ENCODE measurements at places on chromosomes 1 and 21.

DNA sequence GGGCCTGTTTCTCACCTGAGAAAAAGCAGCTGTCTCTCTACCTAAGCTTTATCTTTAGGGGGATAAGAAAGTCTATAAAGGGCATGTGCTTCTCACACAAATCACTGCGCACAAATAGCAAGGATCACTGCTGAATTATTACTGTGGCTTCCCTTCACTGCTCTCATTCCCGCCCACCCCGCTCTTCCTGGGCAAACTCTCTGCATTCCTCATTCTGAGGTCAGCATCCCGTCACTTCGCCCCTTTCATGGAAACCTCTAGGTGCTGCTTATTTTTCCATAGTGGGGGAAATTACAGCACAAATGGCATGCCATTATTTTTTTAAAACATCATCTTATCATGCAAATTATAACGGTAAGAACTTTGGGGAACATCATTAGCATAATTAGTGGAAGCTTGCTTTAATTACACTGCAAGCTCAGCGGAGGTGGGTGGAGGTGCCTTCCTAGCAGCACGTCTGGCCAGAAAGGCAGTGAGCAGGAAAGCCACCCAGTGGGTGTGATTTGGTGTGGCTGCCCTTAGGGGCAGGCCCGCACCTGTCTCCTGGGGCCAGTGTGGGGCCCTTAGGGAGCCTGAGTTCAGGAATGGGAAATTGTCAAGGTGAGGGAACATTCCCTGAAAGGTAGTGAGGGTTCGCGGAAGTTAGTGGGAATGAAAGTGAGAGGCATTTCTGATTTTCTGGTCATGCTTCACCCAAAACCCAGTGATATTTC lies 105.9 kb downstream of the LAMC2 start:
- DNase-seq: no peak

DNA sequence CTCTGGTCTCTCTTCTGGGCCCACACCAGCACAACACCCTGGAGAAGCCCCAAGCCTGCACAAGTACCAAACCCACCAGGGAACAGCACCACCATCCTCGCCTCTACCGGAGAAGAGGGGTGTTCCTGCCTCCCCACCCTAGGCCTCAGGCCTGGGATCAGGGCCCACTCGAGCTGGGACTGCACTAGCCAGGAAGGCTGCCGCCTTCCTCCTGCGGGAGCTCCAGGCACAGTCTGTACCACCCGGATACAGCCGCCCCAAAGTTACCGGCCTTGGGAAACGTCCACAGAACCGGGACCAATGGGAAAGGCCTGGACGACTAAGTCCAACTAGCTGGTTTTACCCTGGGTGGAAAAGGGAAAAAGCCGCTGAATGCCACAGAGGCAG lies 3.4 kb downstream of the TAL1 start:
- DNase-seq: no peak

GRCh38 chr1:158649052-158649451 lies 37.5 kb downstream of the SPTA1 start:
- DNase-seq: no peak

GRCh38 chr1:87717157-87717670 lies 388.5 kb downstream of the LMO4 start:
- no peak for DNase-seq

GRCh38 chr1:15443281-15443680 lies 5.0 kb downstream of the CTRC start:
- DNase-seq: no peak

- DNase-seq: no peak
Observed at GRCh38 chr1:242196914-242197313, 198.0 kb upstream of the MAP1LC3C start.

GRCh38 chr1:244336232-244336899 lies 115.3 kb downstream of the ADSS2 start:
- DNase-seq: no peak

GRCh38 chr1:33872275-33872674 lies 8.4 kb downstream of the HMGB4 start:
- no peak for DNase-seq
